ENCODE measurements at places on chromosomes 4 and X.

DNA sequence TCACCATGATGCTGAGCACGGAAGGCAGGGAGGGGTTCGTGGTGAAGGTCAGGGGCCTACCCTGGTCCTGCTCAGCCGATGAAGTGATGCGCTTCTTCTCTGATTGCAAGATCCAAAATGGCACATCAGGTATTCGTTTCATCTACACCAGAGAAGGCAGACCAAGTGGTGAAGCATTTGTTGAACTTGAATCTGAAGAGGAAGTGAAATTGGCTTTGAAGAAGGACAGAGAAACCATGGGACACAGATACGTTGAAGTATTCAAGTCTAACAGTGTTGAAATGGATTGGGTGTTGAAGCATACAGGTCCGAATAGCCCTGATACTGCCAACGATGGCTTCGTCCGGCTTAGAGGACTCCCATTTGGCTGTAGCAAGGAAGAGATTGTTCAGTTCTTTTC, 4.0 kb downstream of the HNRNPH2 start:
- no peak for DNase-seq

DNA sequence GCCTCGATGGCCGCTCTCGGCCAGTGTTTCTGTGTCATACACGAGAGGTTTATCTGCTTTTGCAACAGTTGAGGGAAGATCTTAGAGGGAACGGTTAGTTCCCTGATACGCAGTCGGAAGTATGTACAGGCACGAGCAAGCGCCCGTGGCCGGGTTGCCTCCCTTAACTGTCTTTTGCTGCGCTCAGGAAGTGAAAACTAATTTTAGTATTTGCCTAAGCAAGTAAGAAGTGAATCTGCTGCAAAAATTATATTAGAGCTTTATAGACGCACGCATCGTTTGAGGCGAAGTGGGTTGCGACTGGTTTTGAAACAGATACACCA, 695 bp downstream of the MTM1 start:
- DNase-seq: no peak

DNA sequence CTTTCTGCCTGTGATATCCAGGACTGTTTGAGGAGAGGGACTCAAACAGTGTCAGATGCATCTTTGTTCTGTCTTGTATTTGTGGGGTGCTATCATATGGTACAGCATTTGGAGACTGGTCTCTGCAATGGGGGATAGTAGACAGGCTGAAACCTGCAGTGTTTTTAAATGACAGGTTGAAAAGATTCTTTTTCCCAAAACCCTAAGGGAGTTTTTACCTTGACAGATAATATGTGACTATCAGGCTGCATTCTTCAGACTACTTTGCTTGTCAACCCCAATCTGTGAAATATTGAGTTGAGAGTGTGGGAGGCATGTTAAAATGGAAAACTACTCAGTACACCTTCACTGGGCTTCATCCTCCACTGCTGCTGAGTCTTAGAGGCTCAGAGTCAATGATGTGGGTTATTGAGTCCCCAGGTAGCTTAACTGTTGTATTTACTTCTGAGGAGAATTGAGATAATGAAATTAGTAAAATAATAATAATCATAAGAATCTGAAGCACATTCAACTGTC, 274.9 kb downstream of the GASK1B start:
- DNase-seq: no peak

- no peak for DNase-seq
Observed at GRCh38 chr4:59161249-59161648, 2038.9 kb upstream of the ADGRL3 start.

- no peak for DNase-seq
Observed at GRCh38 chr4:180640193-180640592, 1603.0 kb upstream of the TENM3 start.

GRCh38 chr4:75110061-75110460, 177.1 kb downstream of the PARM1 start:
- DNase-seq: no peak

DNA sequence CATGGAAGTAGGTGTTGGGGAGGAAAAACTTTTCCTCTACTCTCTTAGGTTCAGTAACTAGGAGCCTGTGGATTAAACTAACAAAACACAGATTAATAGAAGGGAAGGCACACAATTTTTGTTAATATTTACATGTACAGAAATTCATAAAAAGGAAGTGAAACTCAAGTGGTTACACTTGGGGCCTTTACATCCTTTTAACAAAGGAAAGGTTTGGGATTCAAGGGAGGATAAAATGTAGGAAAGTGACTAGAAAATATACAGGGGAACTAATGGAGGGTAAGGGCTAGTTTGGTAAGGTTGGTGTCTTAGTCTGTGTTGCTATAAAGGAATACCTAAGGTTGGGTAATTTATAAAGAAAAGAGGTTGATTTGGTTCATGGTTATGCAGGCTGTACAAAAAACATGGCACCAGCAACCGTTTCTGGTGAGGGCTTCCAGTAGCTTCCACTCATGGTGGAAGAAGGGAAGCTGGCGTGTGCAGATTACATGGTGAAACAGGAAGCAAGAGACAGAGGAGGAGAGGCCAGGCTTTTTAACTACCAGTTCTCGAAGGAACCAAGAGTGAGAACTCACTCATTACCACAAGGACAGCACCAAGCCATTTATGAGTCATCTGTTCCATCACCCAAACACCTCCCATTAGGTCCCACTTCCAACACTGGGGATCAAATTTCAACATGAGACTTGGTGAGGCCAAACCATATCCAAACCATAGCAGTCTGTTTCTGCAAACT, 124.4 kb downstream of the CHRDL1 start:
- no peak for DNase-seq

- no peak for DNase-seq
Observed at GRCh38 chrX:9807355-9808182, 21.3 kb downstream of the SHROOM2 start.

GRCh38 chrX:5194806-5195205, 1033.9 kb downstream of the NLGN4X start:
- no peak for DNase-seq

DNA sequence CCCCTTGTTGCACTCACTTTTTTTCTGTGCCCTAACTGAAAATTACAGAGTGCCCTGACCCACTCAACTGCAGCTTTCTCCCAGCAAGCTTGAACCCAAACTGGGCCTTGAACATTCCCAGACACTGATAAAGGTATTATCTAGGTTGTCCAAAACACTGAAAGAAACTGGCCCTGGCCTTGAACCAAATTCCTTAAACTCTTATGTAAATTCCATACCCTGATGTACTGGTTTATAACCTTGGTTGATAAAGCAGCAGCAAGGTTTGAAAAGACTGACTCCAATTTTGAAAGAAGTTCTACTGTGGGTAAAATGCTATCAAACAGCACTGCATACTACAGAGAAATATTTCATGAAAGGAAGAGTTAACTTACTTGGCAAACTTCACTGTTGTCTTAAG, 125.6 kb downstream of the PHF8 start:
- DNase-seq: no peak

DNA sequence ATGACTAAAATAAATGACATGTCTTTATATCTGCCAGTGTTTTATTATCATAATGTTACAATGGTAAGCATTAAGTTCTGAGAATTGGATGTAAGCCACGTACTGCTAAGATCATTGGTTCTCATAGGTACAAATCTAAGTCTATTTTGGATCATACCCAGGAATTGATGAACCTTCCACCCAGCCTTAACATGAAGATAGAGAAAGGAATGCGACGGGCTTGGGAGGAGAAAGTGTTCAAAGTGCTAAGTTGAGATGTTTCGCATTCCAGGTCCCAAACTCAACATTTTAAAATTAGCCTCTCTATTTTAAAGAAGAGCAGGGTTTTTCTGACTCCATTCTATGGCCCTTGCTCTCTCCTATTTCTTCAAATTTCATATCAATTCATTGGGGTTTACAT, 54.9 kb upstream of the FRAS1 start:
- DNase-seq: no peak

DNA sequence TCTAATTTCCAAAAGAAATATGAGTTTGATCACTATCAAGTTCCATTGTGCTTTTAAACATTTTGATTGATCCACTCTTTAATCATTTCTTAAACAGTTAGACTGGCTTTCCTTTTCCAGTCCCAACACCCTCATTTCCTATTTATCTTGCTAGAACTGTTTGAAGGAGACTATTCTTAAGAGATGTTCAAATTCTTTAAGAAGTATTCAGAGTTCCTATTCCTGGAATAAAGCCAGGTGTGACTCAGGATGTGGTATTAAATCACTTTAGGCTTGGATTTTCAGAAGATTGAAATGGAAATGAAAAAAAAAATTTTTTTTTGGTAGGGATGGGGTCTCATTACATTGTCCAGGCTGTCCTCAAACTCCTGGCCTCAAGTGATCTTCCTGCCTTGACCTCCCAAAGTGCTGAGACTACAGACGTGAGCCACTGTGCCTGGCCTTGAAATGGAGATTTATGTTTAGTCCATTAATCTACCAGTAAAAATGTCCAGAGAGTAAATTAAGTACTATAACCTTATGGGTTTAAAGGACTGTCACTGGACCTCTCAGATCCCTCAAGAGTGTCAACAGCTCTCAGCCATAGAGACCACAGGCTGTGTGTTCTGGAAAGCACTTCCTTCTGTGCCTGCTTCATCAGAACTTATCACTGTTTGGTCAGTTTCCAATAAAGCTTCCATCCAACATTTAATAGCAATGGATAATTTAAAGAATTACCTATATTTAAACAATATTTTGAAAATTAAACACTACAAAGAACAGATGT, 90.7 kb downstream of the CDS1 start:
- no peak for DNase-seq

- no peak for DNase-seq
Observed at GRCh38 chrX:66498672-66499296, 140.1 kb downstream of the EDA2R start.

DNA sequence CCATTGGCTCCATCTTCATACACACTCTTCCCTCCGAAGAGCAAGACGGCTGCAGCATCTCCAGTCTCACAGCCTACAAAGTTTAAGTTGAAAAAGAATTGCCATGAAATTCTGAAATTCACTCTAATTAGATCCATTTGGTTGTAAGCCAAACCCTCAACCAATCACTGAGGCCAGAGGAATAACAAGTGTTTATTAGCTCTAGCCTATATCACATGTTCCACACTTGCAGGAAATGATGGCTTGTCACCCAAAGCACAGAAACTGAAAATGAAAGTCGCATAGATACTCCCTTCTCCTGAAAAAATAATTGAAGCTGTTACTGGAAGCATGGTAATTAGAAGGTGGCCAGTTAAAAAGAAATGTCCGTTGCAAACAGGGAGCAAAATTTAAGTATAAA, 1071.8 kb downstream of the CCSER1 start:
- DNase-seq: no peak

- no peak for DNase-seq
Observed at GRCh38 chr4:88960576-88960975, 96.4 kb downstream of the FAM13A start.

DNA sequence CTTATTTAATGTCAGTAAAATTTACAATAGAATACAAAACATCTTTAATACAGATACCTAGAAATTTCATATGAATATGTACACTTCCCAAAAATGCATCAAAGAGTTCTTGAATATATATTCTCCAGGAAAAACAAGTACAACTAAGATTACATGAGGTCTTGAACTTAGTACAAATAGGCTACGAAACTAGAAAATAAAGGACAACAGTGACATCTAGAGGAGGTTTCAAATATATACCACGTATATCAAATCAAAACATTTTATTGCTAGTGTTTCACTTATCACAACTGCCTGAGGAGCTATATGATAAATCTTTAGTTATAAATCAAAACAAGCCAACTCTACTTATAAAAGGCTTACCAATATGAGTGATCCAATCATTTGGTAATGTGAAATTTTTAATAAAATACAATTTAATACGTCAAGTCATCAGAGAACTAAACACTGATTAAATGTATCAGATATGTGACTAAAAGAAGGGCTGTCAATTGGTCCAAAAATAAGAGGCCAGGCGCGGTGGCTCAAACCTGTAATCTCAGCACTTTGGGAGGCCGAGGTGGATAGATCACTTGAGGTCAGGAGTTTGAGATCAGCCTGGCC, 36.6 kb downstream of the ANAPC10 start:
- peak; percentile 50 for DNase-seq

- no peak for DNase-seq
Observed at GRCh38 chrX:100731441-100732281, at the start of gene SYTL4. Gene SYTL4, minus strand, starts transcription at chrX:100732121. Its CDS starts 30,084 bp downstream, at chrX:100702037.

DNA sequence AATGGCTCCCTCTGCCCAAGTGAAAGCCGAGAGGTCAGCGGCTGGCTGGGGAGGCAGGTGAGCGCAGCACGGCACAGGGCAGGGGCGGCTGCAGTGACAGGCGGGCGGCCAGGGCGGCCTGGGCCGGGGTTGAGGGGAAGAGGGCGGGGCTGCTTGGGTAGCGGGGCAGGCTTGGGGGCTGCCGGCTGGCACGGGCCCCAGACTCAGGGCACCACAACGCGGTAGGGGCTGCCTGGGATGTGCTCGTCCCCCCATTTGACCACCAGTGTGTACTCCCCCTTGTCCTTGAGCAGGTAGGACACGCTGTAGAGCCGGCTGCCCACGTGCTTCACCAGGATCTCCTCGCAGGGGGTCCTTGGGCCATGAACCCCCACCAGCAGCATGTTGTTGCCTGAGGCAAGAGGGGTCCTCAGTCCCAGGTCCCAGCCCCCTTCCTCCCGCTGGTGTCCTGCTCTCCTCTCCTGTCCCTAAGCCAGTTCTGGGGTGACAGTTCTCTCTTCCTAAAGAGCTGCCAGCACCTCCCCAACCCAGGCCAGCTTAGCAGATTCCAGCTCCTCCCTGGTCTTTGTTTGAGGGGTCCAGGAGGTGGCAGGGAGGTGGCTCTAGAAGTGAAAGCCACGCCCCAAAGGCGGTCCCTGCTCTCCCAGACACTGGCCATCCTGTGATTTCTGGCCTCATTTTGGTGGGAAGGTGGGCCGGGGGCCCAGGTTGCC, 25.6 kb downstream of the FLNA start:
- no peak for DNase-seq

GRCh38 chrX:2487366-2487765, 13.4 kb downstream of the DHRSX start:
- no peak for DNase-seq

DNA sequence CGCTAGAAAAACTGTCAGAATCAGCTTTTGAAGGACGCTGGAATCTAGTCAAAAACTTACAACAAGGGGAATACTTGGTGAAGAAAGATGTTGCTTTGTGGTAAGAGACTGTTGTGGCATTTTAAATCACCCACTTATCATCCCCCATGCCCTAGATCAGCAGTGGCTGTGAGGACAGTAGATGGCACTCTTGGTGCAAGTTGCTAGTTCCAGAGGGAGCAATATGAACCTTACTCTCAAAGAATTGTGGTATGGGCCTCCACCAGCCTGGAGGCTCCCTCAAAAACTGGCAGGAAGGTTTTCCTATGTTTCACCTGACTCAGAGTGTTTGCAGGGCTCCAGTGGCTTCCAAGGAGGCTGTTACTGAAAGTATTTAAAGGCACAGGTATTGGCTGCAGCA, 37.7 kb upstream of the SLC16A2 start:
- peak; percentile 7 for DNase-seq

DNA sequence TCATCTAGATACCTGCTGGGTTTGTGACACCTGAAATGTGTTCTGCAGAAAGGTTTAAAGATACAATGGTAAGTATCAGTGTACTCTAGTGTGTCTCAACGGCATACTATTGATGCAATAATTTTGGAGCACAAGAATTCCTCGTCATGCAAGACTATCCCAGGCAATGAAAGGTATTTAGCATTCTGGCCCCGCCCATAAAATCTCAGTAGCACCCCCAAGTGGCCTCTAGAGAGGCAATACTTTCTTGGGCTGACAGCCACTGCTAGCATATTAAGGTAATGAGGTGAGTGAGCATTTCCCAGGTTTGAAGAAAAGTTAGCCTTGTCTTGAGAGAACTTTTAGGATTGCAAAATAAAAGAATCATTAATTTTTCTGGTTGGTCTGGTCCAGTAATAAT, 24.0 kb downstream of the TAB3 start:
- no peak for DNase-seq

- no peak for DNase-seq
Observed at GRCh38 chr4:14742054-14742453, 260.2 kb upstream of the CPEB2 start.

GRCh38 chr4:173231916-173232315, 63.3 kb downstream of the GALNT7 start:
- DNase-seq: no peak
